Muscle of back (tissue), 13 donors: ENCODE measurements at places on chromosomes 2 and 18.

GRCh38 chr2:188725746-188726360, 248.3 kb upstream of the COL3A1 start:
- peak; percentile 34 for DNase-seq

GRCh38 chr18:12057419-12058039, 36.1 kb upstream of the ANKRD62 start:
- DNase-seq, result no peak

DNA sequence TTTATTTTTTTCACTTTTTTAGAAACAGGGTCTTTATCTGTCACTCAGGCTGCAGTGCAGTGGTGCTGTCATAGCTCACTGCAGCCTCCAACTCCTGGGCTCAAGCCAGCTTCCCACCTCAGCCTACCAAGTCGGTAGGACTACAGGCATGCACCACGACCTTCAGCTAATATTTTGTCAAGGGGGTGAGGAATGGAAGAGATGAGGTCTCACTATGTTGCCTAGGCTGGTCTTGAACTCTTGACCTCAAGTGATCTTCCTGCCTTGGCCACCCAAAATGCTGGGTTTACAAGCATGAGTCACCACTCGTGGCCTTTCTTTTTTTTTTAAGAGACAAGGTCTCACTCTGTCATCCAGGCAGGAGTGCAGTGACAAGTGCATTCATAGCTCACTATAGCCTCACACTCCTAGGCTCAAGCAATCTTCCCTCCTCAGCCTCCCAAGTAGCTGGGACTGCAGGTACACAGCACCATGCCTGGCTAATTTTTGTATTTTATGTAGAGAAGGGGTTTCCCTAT, 13.4 kb downstream of the PPP1R7 start:
- DNase-seq, result no peak

GRCh38 chr2:28393114-28393836, 617 bp downstream of the FOSL2 start:
- peak; percentile 93 for DNase-seq

DNA sequence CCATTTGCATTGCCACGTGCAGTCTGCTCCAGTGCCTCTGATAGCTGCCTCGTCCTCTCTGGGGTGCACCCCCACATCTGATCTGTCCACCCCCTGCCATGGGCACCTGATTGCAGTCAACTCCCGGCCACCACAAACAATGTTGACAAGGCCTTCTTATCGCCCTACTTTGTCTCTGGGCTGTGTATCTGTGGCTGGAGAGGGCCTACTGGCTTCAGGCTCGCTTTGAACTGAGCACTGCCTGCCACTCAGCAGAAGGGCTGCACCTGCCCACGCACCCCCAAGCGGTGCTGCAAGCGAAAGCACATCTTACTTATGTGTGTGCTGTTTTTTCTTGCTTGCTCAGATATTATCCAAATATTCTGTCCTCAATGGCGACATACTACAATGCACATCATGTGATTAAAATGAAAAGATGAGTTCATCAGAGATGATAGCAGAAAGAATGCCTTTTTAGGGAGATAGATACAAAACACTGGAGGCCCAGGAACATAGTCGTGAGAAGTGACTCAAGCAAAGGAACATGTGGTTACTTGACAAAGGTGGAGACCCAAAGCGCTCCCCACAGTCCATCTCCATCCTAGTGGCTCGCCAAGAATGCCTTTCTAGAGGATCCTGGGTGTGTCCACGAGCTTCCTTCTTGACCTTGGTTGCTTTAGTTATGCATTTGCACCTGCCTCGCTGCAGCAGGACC, 28.8 kb downstream of the FBLN7 start:
- no peak for DNase-seq

DNA sequence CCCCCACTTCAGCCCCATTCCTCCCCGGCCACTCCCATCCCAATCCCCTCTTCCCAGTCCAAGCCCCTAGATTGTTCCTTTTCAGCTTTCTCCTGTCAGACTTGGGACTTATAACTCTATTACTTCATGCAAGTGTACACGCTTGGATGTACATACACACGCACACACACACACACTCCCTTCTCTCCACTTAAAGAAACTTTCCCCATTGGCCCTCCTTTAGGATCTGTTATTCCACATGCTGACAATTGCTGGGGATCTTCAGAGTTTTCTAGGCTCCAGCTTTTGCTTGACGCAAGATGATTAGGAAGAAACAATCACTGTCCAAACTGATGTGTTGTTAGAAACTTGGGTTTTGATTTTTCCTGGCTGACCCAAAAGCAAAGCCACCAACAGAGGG, 75.4 kb downstream of the CDK15 start:
- no peak for DNase-seq

GRCh38 chr2:26043862-26044696, 10.2 kb downstream of the RAB10 start:
- no peak for DNase-seq

DNA sequence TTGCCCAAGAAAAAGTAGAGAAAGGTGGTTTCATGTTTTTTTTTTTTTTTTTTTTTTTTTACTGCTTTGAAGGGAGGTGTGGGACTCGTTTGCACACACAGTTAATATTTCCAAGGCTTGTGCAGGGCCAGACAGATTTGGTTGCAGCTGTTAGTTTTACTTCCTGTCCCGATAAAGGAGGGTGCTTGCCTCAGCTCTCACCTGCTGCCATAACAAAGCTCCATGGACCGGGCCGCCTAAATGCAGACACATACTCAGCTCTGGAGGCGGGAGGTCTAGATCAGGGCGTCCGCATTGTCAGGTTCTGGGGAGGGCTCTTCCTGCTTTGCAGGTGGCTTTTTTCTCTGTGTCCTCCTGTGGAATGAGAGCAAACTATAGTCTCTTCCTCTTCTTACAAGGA, 69.9 kb downstream of the ODC1 start:
- no peak for DNase-seq

GRCh38 chr2:205679410-205680009, 2.8 kb upstream of the NRP2 start:
- DNase-seq, result no peak

GRCh38 chr2:223972656-223973102, 15.4 kb downstream of the MRPL44 start:
- no peak for DNase-seq

GRCh38 chr2:234133004-234133403, 82.5 kb downstream of the SPP2 start:
- DNase-seq, result peak; percentile 62

DNA sequence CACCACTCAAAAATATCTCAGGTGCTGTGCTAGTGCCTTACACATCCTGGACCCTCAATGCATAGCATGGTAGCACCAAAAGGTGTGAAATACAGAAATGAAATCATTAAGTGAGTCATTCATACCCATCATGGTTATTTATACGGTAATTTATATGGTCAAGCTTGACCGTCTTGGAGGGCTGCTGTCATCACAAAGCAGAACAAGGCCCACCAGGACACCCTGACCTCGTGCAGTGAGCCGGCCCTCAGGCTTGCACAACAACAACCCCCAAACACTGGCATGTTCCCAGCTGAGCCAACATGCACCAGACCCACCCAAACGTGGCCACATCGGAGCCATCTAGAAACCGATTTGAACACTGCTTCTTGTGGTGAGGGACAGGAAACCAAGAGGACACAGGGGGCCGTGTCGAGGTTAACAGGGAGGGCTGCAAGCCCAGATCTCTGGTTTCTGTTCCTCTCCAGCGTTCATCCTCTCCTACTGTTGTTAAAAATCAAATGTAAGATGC, 378.5 kb upstream of the ID2 start:
- peak; percentile 23 for DNase-seq

GRCh38 chr2:232776435-232776834, at the start of gene KCNJ13:
Gene KCNJ13 (minus strand): TSS chr2:232776565. CDS start chr2:232771362, 5,203 bp downstream.
- DNase-seq, result no peak

GRCh38 chr18:8163286-8163959, 445.8 kb upstream of the RAB12 start:
- DNase-seq, result no peak

GRCh38 chr2:192438239-192438638, 243.5 kb upstream of the TMEFF2 start:
- DNase-seq, result no peak

- DNase-seq, result no peak
These were observed 197.8 kb upstream of the MYT1L start for GRCh38 chr2:2528846-2529245.

GRCh38 chr2:236541008-236541562, 28.5 kb upstream of the ACKR3 start:
- peak; percentile 31 for DNase-seq

GRCh38 chr2:54522624-54523281, 66.6 kb downstream of the SPTBN1 start:
- DNase-seq, result peak; percentile 39

GRCh38 chr2:43387092-43388062, 161.0 kb upstream of the ZFP36L2 start:
- no peak for DNase-seq

DNA sequence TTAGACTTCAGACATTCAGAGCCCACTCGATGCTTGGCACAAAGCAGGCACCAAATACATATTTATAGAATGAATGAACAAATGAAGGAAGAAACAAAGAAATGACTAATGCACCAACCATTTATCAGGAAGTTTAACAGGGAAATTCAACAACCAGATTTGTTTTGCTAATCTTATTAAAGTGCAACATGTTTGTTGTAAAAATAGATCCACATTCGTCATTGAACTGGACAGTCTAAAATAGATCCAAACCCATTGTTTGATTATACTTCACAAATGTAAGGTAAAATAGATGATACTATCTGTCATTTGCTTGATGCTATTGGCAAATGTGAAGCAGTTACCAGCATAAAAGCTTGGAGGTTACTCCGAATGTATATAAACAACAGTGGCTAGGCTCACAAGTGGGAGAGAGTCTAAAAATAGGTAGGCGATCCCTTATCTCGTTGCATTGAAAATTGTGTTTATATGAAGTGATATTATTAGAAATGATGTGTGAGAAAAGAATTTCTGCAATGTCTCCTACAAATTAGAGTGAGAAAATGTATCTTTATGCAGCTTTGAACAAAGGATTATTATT, 246.2 kb downstream of the NEDD4L start:
- DNase-seq, result no peak

GRCh38 chr2:197239434-197239833, 71.1 kb downstream of the ANKRD44 start:
- no peak for DNase-seq

DNA sequence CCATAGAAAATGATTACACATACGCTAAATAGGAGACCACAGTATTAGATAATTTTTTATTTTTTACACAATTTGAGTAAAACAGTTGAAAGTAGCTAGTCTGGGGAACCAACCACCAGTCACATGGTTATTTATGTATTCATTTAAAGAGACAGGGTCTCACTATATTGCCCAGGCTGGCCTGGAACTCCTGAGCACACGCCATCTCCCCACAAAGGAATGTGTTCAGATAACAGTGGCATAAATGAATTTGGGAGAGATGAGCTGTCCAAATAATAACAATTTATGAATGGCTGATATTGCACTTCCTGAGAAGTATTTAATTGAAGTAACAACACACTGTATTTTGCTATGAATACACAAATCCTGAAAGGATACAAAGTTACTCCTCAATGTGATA, 39.7 kb downstream of the KIDINS220 start:
- DNase-seq, result no peak

GRCh38 chr2:219622472-219622871, 5.0 kb upstream of the SLC4A3 start:
- no peak for DNase-seq

DNA sequence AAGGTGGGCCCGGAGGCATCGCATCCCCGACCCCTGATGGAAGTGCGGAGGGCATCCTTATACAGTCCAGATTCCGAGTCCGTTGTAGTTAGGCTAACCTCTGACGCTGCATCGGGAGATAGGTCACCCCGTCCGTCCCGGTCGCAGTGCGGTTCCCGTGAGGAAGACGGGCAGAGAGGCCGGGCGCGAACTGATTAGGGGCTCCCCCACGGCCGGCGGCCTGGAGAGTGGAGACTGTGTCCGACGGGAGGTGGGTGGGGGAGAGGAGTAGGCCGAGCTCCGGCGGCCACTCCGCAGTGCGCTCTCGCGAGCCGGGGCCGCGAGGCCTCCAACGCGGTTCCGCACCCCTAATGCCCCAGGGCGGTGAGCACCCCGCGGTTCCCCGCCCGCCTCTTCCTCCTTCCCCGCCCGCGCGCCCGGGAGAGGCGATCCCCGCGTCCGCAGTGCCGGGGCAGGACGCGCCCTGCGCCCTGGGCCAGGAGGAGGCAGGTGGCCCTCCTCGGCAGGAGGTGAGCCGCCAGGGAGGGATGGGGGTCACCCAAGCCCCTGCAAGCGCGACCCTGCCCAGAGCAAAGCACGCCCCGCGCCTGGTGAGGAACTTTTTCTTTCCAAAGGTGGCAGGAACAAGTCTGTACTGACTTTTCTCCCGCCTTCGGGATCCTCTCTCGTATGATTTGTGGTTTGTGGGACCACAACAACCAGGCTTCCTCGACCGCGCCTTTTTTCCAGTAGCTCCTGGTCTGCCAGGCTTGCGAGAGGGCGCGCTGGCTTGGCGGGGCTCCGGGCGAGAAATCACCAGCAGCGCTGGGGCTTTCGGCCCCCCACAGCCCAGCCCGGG, 1.4 kb upstream of the SP5 start:
- DNase-seq, result no peak
